Aorta (tissue), 5 donors: ENCODE measurements at places on chromosomes 16 and 17.

DNA sequence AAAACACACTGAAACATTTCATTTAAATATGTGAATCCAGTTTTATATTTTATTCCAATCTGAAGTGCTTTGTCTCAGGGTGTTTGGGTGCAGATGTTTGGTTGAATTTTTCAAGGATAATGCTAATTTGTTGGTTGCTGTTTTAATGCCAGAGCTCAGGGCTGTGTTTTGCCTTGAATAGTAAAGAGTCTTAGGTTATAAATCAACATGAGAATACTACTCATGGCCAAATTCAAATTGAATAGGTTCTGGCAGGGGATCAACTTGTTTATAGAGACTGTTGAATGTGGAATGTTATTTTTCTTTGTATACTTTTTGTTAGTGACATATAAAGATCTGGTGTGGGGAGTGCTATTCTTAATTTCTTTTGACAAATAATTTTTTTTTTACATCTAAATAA, 18.8 kb downstream of the TOM1L1 start:
- DNase-seq: no peak

- DNase-seq: no peak
These were observed 1.2 kb downstream of the RPS15A start for GRCh38 chr16:18788828-18789514.

DNA sequence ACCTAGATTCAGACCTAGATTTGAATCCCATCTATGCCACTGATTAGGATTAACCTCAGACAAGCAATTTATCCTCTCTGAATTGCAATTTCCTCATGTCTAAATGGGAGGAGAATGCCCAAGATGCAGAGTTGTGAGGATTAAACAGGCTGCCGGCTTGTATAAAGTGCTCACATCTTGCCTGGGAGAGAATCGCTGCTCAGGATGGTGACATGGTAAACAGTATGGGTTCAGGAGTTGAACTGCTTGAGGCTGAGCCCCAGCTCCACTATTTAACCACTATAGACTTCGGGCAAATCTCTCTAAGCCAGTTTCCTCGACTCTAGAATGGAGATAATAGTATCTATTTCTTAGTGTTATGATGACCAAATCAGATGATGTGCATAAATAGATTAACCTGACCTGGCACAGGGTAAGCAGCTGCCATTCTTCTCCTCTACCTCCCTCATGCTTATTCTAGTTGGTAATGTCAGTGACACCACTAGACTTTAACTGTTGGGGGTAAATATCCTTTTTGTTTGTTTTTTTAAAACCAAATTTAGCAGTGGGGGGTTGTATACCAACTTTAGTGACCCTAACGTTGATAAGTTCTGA, 732 bp upstream of the RPL27 start:
- DNase-seq: no peak

- no peak for DNase-seq
These were observed 175.8 kb upstream of the MAF start for GRCh38 chr16:79776243-79776847.
